ENCODE measurements at places on chromosomes 3 and 15.

DNA sequence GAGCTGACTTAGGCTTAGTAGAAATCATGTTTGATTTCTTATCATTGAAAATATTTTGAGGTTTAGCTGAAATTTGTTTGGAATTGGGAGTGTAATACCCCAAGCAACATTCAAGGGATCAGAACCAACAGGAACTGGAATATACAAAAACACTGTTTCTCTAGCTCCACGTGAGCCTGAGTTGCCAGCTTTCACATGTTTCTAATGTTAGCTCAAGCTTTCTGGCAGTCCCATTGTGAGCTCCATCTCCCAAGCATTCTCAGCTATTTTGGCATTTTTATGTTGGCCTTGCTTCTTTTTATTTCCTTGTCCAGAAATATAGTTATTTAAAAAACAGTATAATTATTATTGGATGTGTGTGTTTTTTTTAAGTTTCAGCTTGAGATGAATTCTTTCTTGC is 427.1 kb upstream of the DPH6 start:
- DNase-seq = no peak

GRCh38 chr3:130345487-130346079 is at the start of gene COL6A5:
Gene COL6A5, plus strand, starts transcription at chr3:130345672. Its CDS starts 27,967 bp downstream, at chr3:130373639.
- DNase-seq = no peak

GRCh38 chr15:62519900-62520299 is 354.8 kb upstream of the C2CD4B start:
- DNase-seq = no peak

- no peak for DNase-seq
Observed at GRCh38 chr15:52057996-52058395, 39.0 kb downstream of the MAPK6 start.

- DNase-seq = no peak
Observed at GRCh38 chr15:40793216-40793989, 13.5 kb upstream of the ZFYVE19 start.

DNA sequence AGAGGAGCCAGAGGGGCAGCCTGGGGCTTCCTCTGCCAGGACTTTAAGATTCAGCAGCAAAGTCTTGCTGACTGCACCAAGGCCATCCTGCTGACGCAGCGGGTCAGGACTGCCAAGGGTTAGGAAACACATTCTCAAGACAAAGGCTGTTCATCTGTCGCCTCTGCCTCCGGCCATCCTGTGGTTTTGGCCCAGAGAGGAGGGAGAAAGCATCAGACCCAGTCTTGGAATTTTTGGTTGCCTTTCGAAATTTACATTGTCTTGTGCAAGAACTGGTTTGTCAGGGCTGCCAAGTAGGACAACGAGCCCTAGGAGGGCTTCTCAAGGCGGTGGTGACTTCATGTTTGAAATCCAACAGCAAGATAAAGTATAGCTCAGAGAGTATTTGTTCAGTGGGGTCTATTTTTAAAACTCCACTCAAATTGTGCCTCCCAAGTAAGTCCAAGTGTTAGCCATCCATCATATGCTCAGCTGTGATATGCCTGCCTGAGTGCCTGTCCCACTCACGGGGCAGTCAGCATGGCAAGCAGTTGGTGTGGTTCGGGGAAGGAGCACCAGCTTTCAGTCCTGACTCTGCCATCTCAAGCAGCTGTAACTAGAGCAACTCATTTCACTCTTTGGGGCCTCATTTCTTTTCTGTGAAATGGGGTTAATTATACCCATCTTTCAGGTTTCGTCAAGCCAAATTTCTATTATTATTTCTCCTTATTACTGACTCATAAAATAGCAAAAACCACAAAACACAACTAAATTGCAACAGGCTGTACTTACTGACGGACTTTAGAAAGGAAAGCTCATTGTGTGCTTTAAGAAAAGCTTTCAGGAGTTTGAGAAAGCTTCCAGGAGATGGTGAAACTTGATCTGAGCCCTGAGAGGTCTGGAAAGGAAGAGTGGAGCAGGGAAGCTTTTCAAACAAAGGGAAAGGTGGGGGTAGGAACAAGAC is 42.4 kb upstream of the RHO start:
- DNase-seq = no peak

DNA sequence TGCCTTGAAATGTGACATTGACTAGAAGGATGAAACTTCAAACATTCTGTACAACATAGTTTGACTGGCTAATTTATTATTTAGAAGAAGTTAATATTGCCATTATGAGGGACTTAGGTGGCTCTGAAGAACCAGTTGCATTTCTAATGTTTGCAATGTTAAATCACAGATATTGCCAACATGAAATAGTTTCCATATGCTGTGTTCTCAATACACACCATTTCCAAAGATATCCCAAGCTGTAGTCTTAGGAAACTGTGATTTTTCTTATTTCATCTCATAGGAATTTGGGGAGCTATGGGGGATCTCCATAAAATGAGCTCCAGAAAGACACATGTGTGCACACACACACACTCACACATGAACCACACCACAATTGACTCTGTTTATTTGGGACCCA is 36.3 kb downstream of the ALG1L2 start:
- no peak for DNase-seq

- no peak for DNase-seq
Observed at GRCh38 chr15:51783967-51784366, 32.6 kb downstream of the TMOD2 start.
